Activated CD4-positive, alpha-beta memory T cell treated with anti-CD3 and anti-CD28 coated beads for 36 hours (primary cell): ENCODE measurements at places on chromosomes 16 and 17.

- no peak for DNase-seq
These were observed 24.9 kb downstream of the B9D1 start for GRCh38 chr17:19337712-19338023.

DNA sequence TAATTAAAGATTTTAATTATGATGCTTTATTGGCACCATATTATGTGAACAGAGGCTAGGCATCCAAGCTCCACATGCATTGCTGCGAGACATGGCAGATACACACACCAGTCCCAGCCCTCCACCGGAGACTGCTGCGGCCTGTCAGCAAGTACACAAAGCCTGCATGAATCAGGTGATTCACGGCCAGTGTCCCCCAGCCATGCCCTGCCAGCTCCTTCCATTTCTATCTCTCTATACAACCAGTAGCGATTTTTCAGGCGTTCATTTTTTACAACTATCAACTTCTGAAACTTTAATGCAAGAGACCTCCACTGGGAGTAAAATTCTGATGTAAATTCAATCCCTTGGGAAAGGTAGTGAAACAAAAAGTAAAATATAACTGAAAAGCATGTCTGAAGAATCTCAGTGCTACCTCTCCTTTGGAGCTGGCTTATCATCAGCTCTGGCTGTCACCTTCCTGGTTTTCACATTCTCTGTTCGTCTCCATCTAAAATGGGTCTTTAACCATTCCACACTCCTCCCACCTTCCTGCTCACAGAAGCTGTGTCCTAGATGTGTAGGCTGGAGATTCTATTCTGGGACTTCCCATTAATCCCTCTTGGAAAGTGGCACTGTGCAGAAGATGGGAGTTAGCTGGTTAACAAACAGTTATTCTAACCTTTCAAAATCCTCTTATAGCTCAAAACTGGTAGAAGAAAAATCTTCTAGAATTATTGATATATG, 32.2 kb downstream of the HS3ST3A1 start:
- DNase-seq, result no peak

- DNase-seq, result no peak
These were observed at the start of gene DBNDD1 for GRCh38 chr16:90018652-90019542. DBNDD1 (minus strand) TSS chr16:90019456; CDS start chr16:90019341, 115 bp downstream.

GRCh38 chr16:1154887-1155331, 2.0 kb downstream of the CACNA1H start:
- no peak for DNase-seq

GRCh38 chr16:49593424-49594040, 219.9 kb downstream of the C16orf78 start:
- DNase-seq, result no peak

DNA sequence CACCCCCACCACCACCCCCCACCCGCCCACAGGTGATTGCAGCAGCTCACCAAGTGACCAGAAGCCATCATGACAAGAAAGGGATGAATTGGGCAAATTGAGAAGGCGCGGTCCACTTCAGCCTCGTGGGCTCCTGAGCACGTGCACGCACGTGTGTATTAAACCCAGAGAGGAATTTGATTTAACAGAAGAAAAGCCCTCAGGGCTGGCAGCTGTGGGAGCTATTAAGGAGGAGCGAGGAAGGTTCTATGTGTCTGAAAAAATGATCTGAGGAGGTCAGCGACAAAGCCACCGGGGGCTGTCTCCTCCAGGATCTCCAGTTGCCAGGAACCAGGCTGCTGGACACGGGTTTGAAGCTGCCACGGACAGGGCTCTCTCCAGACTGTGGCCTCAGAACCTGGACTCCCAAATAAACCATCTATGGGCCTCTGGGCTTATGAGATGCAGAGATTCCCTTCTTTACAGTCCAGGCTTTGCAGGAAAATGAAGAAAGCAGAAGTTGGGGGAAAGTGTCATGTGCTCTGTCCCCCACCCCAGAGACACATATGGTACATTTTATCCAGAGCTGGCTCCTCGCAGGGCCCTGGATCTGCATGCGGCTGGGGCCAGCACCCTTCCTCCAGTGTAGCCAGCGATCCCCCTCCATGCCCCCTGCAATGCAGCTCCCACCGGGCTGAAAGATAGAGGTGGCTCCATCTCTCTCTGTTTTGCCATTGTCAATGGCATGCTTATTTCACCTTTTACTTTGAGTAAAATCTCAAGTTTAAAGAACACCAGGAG, 219.7 kb upstream of the RPL38 start:
- DNase-seq, result no peak

DNA sequence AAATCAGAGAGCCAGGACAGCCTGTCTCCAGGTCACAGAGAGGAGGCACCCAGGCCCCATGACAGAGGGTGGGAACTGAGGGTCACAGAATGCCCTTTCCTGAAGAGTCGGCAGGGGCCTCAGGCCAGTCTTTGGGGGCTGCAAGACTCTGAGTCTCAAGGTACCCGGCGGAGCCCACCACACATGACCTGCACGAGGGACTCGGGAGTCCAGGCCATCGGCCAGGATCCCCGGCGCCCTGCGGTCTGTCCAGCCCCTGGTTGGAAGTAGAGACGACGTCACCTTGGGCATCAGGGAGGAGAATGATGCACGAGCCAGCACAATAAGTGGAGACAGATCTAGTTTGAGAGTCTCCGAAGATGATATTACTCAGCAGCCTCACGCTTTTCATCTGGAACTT, 234.7 kb upstream of the SDK2 start:
- no peak for DNase-seq

DNA sequence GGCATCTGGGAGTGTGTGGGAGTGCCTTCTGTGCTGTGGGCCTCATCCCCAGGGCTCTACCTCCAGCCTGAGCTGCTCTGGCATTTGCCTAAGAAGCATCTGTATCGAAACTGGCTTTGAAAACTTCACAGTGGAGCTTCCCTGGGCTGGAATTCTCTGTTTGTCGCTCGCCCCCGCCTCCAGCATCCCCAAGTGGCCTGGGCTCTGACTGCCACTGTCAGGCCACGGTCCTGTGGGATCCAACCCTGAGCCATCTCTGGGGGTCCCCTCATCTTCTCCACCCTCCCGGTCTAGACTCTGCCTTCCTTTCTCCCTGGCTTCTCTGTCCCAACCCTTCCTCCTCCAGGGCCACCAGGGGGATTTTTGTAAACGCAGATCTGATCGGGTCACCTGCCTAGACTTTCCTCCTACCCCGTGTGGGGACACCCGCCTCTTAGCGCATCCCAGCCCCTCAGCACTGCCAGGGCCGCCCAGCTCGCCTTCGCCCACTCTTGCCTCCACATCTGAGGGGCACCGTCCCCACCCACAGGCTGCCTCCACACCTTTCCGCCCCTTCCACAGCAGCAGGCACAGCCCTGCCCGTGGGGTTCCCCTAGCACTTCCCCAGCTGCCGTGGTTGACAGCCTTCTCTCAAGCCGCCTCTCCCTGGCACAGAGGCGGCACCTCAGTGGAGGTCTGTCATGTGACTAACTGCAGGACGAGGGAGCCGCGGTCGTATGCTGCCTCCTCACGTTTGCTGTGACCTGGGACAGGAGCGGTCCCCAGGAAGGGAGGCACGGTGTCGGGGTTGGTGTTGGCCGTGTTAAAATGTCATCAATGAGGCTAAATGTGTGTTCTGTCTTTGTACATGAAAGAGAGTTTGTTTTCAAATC, 12.0 kb downstream of the TBC1D24 start:
- DNase-seq, result peak; percentile 89

- no peak for DNase-seq
These were observed 46.2 kb upstream of the NOL11 start for GRCh38 chr17:67671493-67671892.
